ENCODE measurements at places on chromosomes 12 and 14. TPM values are rescaled to one million over a fixed set of nuclear protein-coding genes. Genes with fewer than 3 reads are reported as not detected.

GRCh38 chr14:104510794-104511611 is 68.6 kb upstream of the C14orf180 start:
- peaks cover 7% of the 10 kb centered on the region for H3K27me3 ChIP-seq
- H3K27ac ChIP-seq = no peak overlapping the region
- H3K4me3 ChIP-seq = no peak overlapping the region
- no peaks in the 10 kb centered on the region for H3K4me1 ChIP-seq

GRCh38 chr14:56243110-56243509 is 124.9 kb downstream of the PELI2 start:
- peaks cover 25% of the 10 kb centered on the region for H3K4me1 ChIP-seq
- peak overlapping the region; percentile 88 for H3K27ac ChIP-seq

The PRB2 gene
- total RNA-seq = not detected

DNA sequence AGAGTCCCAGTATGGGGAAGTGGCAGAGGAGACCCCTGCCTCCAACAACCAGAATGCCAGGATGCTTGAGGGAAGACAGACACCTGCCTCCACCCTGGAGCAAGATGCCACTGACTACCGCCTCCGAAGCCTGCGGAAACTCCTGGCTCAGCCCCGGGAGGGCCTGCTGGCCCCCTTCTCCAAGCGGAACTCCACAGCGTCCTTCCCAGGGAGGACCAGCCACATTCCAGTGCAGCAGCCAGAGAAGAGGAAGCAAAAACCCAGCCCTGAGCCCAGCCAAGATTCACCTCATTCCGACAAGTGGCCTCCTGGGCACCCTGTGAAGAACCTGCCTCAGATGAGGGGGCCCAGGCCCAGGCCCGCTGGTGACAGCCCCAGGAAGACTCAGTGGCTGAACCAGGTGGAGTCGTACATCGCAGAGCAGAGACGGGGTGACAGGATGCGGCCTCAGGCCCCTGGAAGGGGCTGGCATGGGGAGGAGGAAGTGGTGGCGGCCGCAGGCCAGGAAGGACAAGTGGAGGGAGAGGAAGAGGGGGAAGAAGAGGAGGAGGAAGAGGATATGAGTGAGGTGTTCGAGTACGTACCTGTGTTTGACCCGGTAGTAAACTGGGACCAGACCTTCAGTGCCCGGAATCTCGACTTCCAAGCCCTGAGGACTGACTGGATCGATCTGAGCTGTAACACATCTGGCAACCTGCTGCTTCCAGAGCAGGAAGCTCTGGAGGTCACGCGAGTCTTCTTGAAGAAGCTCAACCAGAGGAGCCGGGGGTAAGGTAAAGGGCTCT is 93.7 kb downstream of the B4GALNT3 start:
- DNase-seq = no peak
- H3K4me1 ChIP-seq = no peaks in the 10 kb centered on the region
- no peaks in the 10 kb centered on the region for H3K36me3 ChIP-seq
- peaks cover 7% of the 10 kb centered on the region for H3K27me3 ChIP-seq
- no peak overlapping the region for H3K27ac ChIP-seq
- no peak overlapping the region for H3K4me3 ChIP-seq

GRCh38 chr14:26845151-26845818 is 247.5 kb upstream of the NOVA1 start:
- H3K27ac ChIP-seq = no peak overlapping the region
- H3K4me3 ChIP-seq = no peak overlapping the region
- peaks cover 15% of the 10 kb centered on the region for H3K4me1 ChIP-seq
- no peaks in the 10 kb centered on the region for H3K27me3 ChIP-seq
- H3K36me3 ChIP-seq = no peaks in the 10 kb centered on the region

GRCh38 chr14:51079085-51079484 is 15.8 kb downstream of the TRIM9 start:
- H3K27me3 ChIP-seq = peaks cover 3% of the 10 kb centered on the region
- no peaks in the 10 kb centered on the region for H3K36me3 ChIP-seq
- no peak for DNase-seq
- no peak overlapping the region for H3K27ac ChIP-seq
- no peak overlapping the region for H3K4me3 ChIP-seq
- H3K4me1 ChIP-seq = no peaks in the 10 kb centered on the region

Data from SJSA1 (cell line).